ENCODE measurements at places on chromosomes 1 and 21. TPM values are rescaled to one million over a fixed set of nuclear protein-coding genes. Genes with fewer than 3 reads are reported as not detected.

UBAP2L gene
- total RNA-seq: 192 TPM

GUCA2A gene
- total RNA-seq: not detected

FTCD gene
- 0.65 TPM for total RNA-seq

LRIF1 gene
- total RNA-seq: 26.1 TPM

KRTAP19-8 gene
- total RNA-seq: not detected

TNFRSF18 gene
- total RNA-seq: 11.4 TPM

SLC9C2 gene
- total RNA-seq: not detected

FCGR1A gene
- 0.48 TPM for total RNA-seq

KRTAP10-5 gene
- not detected for total RNA-seq

AMY1B gene
- not detected for total RNA-seq

IFT25 gene
- 81.6 TPM for total RNA-seq

SPRR2G gene
- not detected for total RNA-seq

OR2L13 gene
- not detected for total RNA-seq

TTC39A gene
- not detected for total RNA-seq

NPL gene
- 5.6 TPM for total RNA-seq
